ENCODE measurements at places on chromosomes 4 and X.

GRCh38 chr4:139633661-139634060 lies 32.0 kb upstream of the MGST2 start:
- DNase-seq: no peak

- DNase-seq: no peak
Observed at GRCh38 chrX:114930227-114930626, 87.2 kb downstream of the IL13RA2 start.

- DNase-seq: no peak
Observed at GRCh38 chr4:7498446-7499200, 63.9 kb upstream of the PSAPL1 start.

DNA sequence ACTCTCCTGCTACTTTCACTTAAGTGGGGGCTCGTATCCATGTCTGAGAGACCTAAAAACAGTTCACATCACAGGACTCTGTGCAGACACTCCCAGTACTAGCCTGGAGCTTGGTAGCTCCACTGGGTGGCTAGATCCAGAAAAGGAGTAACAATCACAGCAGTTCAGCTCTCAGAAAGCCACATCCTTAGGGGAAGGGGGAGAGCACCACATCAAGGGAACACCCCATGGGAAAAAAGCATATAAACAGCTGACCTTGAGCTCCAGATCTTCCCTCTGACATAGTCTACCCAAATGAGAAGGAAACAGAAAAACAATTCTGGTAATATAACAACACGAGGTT lies 175.8 kb downstream of the FAM13A start:
- no peak for DNase-seq

DNA sequence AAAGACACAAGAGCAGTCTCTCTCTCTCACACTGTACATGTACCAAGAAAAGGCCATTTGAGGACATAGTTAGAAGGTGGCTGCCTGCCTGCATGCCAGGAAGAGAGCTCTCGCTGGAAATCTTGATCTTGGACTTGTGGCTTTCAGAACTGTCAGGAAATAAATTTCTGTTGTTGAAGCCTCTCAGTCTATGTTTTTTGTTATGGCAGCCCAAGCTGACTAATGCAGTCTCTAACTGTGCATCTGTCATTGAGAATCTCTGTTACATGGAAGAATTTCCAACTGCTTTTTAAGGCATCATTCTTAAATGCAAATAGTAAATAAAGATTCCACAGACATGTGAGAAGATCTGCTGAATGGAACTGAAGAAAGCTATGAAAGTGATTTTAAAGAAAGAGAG lies 198.3 kb downstream of the PCDH10 start:
- no peak for DNase-seq

GRCh38 chr4:183097231-183098018 lies 1.6 kb upstream of the WWC2 start:
- DNase-seq: peak; percentile 69

GRCh38 chrX:134552351-134552750 lies 92.4 kb downstream of the HPRT1 start:
- no peak for DNase-seq

GRCh38 chr4:173272996-173273395 lies 61.2 kb downstream of the HMGB2 start:
- DNase-seq: no peak

DNA sequence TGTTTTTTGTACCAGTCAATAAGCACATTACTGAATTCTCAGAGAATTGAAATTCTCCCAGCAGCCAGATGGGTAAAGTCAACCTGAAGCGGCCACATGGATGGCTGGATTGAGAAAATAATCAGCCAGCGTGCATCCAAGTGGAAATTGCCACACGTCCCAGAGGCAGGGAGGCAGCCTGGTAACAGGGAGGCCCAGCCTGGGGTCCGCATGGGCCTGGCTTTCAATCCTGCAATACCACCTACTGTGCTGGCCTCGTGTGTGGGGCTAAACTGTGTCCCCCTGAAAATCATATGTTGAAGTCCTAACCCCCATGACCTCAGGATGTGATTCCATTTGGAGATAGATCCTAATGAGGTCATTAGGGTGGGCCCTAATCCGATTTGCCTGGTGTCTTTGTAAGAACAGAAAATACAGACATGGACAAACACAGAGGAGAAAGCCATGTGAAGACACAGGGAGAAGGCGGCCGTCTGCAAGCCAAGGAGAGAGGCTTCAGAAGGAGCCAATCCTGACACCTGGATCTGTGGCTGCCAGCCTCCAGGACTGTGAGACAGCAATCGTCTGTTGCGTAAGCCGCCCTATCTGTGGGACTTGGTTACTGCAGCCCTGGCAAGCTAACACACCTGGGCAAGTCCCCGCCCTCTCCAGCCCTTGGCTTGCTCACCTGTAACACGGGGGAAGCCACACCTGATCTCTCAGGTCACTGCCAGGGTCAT lies 90.3 kb downstream of the JAKMIP1 start:
- DNase-seq: no peak

Data from ecto neural progenitor cell (in vitro differentiated cells).